Caki2 (cell line): ENCODE measurements at places on chromosomes 5 and 9.
A peak's percentile ranks its signal among the peaks of the same experiment; 100 is the strongest.

DNA sequence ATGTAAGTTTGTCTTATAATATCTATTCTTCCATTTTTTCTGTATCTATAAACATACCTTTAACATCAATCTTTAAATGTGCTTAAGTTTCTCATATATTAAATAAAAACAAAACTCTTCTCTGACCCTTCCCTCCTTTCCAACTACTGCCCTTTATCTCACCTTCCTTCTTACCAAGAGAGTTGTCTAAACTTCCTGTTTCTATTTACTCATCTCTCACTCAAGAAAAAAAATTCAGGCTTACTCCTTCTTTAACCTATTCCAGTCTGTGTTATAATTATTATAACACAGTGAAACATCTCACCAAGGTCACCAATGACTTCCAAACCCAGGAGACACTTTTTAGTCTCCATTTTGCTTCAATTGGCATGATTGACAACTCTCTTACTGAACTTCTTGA, 140.9 kb downstream of the CCDC171 start:
- no peak for DNase-seq

GRCh38 chr9:114371973-114372917, 15.5 kb downstream of the AKNA start:
- peak; percentile 32 for DNase-seq

DNA sequence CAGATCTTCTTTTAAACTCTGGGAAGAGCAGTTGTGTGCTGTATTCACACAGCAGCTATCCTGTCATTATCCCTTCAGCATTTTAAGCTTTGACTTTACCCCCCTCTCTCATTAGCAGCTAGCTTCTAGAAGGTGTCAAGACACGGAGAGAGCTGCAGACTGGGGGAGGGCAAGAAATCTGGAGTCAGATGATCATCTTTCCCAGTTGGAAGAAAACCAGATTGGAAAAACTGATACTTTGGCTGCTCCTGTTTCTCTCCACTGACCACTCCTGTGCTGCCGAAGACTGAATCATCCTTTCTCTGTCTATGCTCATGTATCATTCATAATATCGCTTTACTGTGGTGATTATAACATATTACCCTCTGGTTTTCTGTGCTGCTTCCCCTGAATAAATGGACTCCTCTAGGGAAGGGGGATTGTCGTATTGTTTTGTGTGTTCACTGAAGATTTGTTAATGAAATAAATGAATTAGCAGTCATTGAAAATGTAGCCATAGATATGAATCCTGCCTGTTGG, 75.1 kb downstream of the SH3GL2 start:
- no peak for DNase-seq

DNA sequence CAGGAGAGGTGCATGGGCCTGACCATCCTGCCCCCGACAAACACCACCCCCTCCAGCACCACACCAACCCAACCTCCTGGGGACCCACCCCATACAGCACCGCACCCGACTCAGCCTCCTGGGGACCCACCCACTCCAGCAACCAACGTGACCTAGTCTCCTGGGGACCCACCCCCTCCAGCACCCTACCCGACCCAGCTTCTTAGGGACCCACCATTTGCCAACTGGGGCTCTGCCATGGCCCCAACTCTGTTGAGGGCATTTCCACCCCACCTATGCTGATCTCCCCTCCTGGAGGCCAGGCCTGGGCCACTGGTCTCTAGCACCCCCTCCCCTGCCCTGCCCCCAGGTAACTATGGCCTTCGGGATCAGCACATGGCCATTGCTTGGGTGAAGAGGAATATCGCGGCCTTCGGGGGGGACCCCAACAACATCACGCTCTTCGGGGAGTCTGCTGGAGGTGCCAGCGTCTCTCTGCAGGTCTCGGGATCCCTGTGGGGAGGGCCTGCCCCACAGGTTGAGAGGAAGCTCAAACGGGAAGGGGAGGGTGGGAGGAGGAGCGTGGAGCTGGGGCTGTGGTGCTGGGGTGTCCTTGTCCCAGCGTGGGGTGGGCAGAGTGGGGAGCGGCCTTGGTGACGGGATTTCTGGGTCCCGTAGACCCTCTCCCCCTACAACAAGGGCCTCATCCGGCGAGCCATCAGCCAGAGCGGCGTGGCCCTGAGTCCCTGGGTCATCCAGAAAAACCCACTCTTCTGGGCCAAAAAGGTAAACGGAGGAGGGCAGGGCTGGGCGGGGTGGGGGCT, 4.6 kb downstream of the CEL start:
- DNase-seq, result no peak

DNA sequence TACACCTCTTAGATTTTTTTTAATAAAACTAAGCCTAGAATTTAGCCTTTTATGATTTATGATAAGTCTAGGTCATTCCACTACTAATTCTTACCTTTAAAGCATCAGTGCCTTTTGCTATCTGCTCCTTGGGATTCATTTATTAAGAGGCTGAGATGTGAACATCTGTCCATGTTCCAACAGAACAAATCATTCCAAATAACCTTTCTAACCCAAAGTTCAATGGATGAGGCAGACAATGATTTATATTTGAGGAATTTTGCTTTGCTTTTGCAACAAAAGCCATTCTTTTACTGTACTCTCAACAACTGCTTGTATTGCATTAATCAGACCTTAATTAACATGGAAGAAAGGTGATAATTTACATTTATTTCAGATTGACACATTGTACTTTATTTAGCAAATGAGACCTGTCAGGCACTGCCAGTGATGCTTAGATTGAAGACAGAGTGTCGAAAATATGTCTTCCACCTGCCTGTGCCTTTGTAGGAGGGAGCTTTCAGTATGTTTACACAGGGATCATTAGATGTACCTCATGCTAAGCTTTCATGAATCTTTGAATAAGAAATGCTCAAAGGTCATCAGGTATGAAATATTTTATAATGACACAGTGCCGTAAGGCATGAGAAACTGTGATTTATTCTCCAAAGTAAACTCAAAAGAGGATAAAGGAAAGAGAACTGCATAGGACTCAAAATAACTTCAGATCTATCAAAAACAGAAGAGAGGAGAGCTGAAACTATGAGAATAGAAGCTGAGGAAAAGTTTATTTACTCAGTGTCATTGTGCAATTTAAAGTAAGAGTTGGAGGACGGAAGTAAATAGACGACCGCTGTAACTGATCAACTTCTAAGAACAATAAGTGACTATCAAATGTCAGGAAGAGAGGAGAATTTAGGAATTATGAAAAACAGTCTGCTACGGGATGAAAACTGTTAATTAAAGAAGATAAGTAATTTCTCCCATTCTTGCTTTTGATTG, 36.7 kb upstream of the IZUMO3 start:
- DNase-seq, result no peak

GRCh38 chr9:110021891-110022290, 186.1 kb downstream of the C9orf152 start:
- DNase-seq, result no peak

DNA sequence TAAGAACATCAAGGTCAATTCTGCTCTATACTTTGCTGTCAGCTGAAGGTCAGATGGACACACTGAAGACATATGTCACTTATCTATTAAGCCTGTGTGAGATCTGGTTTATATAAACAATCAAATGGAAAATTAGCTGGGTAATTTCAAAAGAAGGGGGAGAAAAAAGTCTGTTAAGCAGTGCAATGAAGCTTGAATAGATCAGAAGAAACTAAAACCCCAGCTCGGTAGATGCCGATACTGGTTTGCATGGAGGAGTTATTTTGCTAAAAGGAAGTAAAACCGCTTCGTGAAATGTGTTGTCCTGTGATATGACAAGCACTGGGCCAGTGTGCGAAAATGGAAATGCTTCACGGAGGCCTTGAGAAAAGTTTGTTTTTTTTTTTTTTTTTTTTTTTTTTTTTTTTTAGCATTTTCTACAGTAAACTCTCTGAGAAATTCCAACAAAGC, 148.8 kb downstream of the MEF2C start:
- DNase-seq, result no peak

- DNase-seq, result no peak
Observed at GRCh38 chr9:118575341-118576070, 793.7 kb downstream of the BRINP1 start.

DNA sequence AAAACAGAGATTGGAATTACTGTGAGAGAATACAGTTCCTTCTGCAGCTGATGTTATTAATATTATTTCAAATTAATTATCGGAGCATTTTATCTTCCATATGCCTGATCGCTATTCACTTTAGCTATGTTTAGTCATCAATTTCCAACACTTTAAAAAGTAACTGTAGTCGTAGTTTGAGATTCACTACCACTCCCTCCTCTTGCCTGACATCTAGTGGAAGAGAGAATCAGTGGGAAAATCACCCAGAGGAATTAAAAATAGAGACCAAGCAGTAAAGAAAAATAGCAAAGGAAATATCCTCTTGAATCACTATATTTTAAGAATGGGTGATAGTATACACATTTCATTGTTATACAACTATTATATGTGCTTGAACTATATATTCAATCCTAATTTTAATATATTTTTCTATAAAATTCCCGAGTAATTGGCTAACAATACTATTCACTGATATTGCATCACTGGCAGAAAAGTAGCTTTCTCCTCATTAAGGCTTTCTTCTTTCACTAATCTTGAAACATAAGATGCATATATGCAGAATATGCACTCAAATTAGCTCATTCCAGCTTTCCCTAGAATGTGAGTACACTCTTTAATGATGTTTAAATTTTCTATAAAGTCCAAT, 708.7 kb downstream of the CDH9 start:
- DNase-seq, result peak; percentile 4

GRCh38 chr5:160619381-160619780, 197.7 kb downstream of the PTTG1 start:
- no peak for DNase-seq

GRCh38 chr5:15124871-15125568, 253.4 kb upstream of the ANKH start:
- no peak for DNase-seq

DNA sequence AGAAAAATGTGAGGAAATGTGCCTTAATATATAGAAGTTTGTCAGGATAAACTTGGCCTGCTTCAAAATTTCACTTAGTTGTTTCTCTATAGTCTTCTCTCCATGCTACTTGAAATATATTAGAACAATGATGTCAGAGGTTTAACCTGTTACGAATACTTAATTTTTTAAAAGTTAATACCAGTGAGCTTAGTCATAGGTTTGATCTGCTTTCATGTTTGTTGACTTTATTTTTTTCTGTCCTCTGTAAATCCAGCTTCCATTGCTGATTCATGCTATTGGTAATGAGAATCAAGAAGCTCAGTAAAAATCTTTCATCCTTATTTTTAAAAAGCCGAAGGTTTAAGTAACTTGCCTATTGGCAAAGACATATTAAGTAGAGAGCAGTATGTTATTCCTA, 27.9 kb downstream of the BDP1 start:
- peak; percentile 72 for DNase-seq

GRCh38 chr9:110278080-110278707, 21.9 kb upstream of the TXN start:
- DNase-seq, result peak; percentile 16

GRCh38 chr5:146699664-146700418, 178.7 kb downstream of the PPP2R2B start:
- no peak for DNase-seq

- DNase-seq, result no peak
Observed at GRCh38 chr9:4344946-4345345, 45.1 kb upstream of the GLIS3 start.

DNA sequence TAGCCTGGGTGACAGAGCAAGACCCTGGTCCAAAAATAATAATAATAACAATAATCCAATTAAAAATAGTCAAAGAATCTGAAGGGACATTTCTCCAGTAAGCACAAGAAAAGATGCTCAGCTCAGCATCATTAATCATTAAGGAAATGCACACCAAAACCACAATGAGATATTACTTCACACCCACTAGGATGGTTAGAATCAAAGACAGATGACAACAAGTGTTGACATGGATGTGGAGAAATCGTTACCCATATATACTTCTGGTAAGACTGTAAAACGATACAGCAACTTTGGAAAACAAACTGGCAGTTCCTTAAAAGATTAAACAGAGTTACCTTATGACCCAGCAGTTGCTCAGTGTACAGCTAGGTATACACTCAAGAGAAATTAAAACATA, 5.3 kb upstream of the FANCG start:
- DNase-seq, result no peak

- DNase-seq, result no peak
Observed at GRCh38 chr9:28678097-28678496, 1104.8 kb upstream of the C9orf72 start.
